ENCODE measurements at places on chromosomes 1 and 21.

GRCh38 chr1:92538048-92538412 lies 51.3 kb upstream of the GFI1 start:
- no peak for DNase-seq

- no peak for DNase-seq
Measured at GRCh38 chr1:151403612-151404011, 4.2 kb downstream of the PSMB4 start.

DNA sequence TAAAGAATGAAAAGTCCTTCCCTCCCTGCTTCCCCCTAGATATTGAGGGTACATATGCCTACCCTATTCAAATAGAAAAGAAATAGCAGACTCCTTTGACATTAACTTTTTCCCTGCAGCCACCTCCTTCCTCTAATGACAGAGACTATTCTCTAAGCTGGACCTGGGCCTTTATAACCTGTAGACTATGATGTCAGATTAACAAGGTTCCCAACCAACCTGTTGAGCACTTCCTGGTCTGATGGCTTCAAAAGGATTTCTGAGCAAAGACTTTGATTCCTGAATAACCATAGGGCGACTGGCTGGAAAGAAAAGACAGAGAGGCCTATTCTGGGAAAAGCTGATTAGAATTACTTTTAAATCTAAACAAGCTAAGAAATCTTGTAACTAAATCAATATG lies 18.4 kb upstream of the C1orf216 start:
- DNase-seq = no peak

GRCh38 chr1:240987928-240988327 lies 369.1 kb downstream of the RGS7 start:
- no peak for DNase-seq

DNA sequence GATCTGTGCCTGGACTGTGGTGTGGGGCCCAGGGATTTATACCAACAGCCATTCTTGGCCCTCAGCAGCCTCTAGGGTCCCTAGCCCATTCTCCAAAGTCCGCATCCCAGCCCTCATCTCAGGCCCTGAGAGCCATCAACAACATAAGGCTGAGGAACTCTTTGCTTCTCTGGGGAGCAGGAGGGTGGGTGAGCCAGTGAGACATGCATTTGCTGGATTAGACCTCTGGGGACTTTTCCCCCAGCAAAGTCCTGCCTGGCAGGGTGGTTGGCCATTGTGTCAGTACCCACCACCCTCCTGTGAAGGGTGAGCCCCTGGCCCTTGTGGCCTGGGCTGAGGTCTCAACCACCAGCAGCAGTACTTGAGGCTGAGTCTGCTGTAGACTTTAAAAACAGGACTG lies 24.2 kb upstream of the FAM20B start:
- DNase-seq = no peak

DNA sequence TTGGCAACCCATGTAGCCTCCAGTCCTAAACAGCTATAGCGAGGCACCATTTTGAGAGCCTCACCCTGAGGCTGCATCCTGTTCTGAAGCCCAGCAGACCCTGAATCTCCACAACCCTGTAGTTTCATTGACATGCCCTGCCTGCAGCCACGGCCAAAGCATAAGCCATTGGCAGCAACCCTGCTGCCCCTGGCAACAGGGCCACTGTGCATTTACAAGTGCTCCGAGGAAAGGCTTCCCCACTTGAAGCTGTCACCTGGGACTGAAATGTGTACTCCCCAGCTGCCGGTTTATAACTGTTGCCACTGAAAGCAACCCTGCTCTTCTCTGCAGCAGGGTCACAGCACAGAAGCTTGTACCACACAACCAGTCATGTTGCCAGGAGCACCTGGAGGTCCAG lies 124.2 kb upstream of the OLFM3 start:
- no peak for DNase-seq

GRCh38 chr1:5680600-5680999 lies 311.6 kb downstream of the NPHP4 start:
- DNase-seq = no peak
